Hepatic stellate cell (primary cell): ENCODE measurements at places on chromosomes 6 and 20.

GRCh38 chr20:15320941-15321340 lies 983.5 kb upstream of the FLRT3 start:
- DNase-seq: no peak

DNA sequence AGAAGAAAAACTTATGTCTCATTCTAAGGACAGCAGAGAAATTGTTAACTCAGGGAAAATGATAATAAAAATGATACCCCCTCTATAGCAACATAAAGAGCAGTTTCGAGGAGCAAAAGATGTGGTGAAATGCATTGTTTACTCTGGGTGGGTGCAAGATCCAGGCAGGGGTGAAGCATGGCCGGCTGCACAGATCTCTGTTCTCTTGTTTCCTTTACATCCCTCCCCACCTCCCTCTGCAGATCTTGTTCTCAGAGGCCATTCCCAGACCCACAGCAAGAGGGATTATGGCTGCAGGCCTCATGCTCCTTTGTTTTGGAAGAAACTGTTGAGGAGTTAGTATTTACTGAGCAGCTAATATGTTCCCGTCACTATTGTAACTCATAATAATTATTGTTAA lies 1.8 kb downstream of the BTN3A1 start:
- DNase-seq: no peak

DNA sequence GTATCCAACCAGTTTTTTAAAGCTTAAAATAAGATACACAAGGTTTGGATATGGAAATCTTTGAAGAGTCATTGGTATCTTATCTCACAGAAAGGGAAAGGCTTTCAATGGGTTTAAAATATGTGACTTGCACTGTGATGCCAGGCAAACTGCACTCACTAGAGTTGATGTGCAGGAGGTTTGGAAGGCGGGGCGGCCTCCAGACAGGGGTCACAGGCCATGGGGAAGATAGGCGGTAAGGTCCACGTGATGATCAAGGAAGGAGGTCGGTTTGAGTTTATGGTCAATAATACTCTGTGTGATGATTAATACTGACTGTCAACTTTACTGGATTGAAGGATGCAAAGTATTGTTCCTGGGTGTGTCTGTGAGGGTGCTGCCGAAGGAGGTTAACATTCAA lies 9.5 kb upstream of the RAMACL start:
- DNase-seq: no peak

DNA sequence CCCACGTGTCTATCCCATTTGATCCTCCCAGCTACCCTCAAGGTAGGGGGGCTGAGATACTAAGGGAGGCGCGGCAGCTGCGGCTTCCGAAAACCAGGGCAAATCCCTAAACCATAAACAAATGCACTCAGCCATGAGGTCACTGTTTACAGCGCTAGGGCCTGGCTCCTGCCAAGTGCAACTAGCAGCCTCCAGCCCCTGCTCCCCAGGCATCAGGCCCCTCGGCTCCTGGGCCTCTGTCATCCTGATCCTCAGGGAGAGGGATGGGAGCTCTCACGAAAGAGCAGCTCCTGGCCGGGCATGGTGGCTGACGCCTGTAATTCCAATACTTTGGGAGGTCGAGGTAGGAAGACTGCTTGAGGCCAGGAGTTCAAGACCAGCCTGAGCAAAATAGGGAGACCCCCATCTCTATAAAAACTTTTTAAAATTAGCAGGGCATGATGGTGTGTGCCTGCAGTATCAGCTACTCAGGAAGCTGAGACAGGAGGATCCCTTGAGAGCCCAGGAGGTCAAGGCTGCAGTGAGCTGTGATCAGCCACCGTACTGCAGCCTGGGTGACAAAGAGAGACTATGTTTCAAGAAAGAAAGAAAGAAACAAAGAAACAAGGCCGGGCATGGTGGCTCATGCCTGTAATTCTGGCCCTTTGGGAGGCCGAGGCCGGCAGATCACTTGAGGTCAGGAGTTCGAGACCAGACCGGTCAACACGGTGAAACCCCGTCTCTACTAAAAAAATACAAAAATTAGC lies 42.5 kb upstream of the TLDC2 start:
- no peak for DNase-seq

- DNase-seq: no peak
Measured at GRCh38 chr6:14222956-14223355, 105.4 kb downstream of the CD83 start.

DNA sequence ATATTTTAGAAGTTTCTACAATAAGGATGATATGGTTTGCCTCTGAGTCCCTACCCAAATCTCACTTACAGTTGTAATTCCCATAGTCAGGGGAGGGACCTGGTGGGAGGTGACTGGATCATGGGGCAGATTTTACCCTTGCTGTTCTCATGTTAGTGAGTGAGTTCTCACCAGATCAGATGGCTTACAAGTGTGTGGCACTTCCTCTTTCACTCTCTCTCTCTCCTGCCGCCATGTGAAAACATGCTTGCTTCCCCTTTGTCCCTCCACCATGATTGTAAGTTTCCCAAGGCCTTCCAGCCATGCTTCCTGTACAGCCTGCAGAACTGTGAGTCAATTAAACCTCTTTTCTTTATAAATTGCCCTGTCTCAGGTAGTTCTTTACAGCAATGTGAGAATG lies 527.5 kb upstream of the ID4 start:
- DNase-seq: no peak

GRCh38 chr20:10922941-10923340 lies 249.1 kb upstream of the JAG1 start:
- peak; percentile 23 for DNase-seq

DNA sequence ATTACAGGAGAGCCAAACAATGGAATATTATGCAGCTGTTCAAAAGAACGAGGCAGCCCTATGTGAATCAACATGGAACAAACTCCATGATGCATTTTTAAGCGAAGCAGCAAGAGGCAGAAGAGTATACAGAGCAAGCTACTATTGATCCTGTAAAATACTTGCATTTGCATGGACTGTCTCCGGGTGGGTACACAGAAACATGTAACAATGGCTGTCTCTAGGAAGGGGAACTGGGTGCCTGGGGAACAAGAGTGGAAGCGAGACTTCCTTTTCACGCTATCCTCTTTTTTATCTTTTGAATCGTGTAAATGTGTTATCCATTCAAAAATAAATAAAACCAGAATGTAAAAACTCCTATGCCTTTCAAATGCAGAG lies 93.3 kb upstream of the SIRPA start:
- no peak for DNase-seq

GRCh38 chr6:112773187-112773586 lies 426.1 kb downstream of the RFPL4B start:
- no peak for DNase-seq

GRCh38 chr6:162165479-162165878 lies 562.1 kb downstream of the PRKN start:
- no peak for DNase-seq

DNA sequence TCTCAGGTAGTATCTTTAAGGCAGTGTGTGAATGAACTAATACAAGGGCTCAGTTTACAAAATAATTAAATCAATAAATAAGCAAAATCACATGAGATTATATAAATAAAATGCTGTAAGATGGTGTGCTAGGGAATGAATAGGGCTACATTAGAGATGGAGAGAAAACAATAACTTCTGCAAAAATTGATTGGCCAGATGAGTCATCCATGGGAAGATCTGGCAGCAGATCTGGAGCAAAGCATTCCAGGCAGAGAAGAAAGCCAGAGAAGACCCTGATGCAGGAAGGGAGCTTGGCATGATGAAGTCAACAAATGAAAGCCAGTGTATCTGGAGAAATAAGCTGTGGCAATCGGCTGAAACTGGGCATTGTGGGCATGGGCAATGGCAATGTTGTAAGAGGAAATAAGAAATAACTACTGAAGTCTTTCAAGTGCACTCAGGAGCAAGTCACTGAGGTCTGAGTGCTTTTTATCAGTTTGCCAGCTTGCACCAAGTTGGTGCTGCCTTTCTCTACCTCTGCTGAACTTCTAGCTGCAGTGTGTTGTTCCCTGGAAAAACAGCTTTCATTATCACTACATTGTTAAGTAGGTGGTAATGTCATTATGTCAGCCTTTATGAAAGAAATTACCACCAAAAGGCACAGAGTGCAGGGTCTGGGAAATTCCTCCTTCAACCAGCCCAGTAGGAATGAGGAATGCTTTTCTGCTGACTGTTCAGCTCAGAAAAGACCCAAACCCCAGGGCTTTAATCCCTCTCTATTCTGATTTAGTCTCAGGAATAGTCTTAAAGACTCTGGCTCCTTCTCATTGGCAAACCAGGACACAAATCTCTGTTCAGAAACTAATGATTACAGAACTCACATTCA lies 231.6 kb downstream of the HTR1B start:
- DNase-seq: no peak

GRCh38 chr6:54971825-54972224 lies 125.3 kb downstream of the FAM83B start:
- DNase-seq: no peak

- no peak for DNase-seq
Measured at GRCh38 chr20:46678516-46678915, 10.7 kb downstream of the TP53RK start.

DNA sequence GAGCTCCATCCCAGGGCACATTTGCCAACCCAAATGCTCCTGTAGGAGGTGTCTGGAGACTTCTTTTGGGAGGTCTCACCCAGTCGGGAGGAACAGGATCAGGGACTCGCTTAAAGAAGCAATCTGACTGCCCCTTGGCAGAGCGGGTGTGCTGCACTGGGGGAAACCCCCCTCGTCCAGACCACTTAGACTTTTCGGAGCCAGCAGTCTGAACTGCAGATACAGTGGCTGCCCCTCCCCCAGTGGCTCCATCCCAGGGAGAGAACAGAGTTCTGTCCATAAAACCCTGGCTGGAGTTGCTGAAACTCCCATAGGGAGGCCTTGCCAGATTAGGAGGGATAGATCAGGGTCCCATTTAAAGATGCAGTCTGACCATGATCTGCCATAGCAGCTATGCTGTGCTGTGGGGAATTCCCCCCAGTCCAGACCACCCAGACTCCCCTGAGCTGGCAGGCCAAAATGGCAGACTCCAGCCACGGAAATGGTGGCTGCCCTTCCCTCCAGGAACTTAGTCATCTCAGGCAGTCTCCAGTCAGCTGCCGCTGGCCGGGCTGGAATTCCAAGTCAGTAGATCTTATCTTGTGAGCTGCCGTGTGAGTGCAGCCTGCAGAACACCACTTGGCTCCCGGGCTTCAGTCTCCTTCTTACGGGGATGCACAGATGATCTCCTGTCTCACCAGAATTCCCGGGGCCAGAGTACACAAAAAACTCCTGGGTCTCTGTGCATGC lies 278.1 kb upstream of the SASH1 start:
- DNase-seq: no peak

GRCh38 chr6:35214869-35215664 lies 1.3 kb downstream of the SCUBE3 start:
- peak; percentile 78 for DNase-seq

DNA sequence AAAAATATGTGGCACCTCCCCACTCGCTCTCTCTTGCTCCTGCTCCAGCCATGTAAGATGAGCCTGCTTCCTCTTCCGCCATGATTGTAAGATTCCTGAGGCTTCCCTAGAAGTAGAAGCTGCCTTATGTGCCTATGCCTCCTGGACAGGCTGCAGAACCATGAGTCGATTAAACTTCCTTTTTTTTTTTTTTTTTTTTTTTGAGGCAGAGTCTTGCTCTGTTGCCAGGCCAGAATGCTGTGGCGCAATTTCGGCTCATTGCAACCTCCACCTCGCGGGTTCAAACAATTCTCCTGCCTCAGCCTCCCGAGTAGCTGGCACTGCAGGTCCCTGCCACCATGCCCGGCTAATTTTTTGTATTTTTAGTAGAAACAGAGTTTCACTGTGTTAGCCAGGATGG lies 112.5 kb downstream of the FAM217A start:
- no peak for DNase-seq

- no peak for DNase-seq
Measured at GRCh38 chr6:1250489-1251197, 61.3 kb upstream of the FOXQ1 start.

GRCh38 chr6:110338820-110339470 lies 19.2 kb downstream of the METTL24 start:
- DNase-seq: no peak

GRCh38 chr20:63519668-63520503 lies 679 bp upstream of the PPDPF start:
- DNase-seq: peak; percentile 69

- no peak for DNase-seq
Measured at GRCh38 chr6:137157601-137158000, 15.8 kb downstream of the IL22RA2 start.

GRCh38 chr6:170553534-170554012 lies 466 bp upstream of the PSMB1 start:
- peak; percentile 12 for DNase-seq

DNA sequence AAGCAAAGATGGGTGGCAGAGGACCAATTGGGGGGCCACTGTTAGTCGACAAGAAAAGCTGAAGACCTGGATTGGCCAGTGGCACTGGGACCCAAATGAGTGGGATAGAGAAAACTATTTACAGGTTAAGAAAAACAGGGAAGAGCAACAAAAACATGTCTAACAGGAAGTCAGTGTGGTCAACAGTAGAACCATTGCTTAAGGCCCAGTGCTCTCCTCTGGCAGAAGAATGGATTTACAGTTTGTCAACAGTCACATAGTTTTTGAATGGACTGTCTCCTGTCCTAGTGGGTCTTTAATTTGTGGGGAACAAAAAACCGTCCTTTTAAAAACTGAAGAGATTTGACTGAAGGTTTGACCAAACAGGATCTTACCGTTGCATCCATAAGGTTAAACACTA lies 12.1 kb upstream of the WTAP start:
- DNase-seq: no peak

- DNase-seq: no peak
Measured at GRCh38 chr6:67952121-67952520, 683.0 kb upstream of the ADGRB3 start.

- peak; percentile 5 for DNase-seq
Measured at GRCh38 chr6:167906899-167907298, 80.2 kb downstream of the AFDN start.

- DNase-seq: no peak
Measured at GRCh38 chr6:85236636-85237035, 213.2 kb upstream of the NT5E start.

DNA sequence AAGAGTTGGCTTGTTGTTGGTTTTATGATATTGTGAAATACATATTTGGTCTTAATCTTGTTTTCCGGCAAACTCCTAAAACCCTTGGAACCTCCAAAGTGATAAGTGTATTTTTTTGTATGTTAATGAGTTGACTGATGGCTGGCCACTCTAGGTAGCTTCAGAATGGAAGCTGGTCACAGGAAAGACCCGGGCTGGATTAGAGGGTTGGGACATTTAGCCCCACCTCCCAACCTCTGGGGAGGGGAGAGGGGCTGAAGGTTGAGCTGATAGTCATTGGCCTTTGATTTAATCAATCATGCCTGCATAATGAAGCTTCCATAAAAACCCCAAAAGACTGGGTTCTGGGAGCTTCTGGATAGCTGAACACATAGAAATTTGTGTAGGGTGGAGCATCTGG lies 42.7 kb downstream of the SASH1 start:
- no peak for DNase-seq

GRCh38 chr6:41189967-41190366 lies 11.0 kb downstream of the TREML2 start:
- DNase-seq: no peak

DNA sequence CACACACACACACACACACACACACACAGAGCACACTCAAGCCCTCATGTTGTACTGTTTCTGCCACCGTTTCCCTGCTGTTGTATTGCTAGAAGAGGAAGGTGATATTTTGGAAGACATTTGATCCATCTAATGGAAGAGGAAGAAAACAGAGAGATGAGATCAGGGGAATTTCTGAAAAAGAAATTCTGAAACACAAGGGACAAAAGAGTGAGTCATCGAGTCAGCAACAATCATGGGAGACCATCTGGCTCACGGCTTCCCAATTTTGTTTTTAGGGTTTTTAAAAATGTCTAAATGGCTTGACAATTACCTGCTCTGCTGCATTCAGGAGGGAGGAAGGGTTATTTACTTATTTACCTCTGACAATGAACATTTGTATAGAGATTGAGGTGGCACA lies 22.0 kb downstream of the SOX4 start:
- DNase-seq: no peak
